ENCODE measurements at places on chromosomes 2 and 18.

DNA sequence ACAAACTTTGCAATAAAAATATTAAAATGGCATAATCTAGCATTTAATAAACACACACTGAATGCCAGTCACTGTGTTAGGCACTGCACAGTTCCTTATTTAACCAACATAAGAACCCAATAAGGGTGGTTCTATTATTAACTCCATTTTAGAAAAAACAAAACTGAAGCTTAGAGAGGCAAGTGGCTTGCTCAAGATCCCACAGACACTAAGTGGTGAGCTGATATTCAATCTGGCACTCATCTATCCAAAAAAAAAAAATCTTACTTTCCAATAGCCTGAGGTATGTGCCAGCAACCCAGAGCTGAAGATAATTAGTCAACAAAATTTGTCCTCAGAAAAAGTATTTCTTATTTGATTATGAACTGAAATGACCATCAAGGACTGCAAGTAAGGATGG is 799 bp downstream of the CYTIP start:
- no peak for DNase-seq

GRCh38 chr2:6368281-6368680 is 497.4 kb downstream of the CMPK2 start:
- no peak for DNase-seq

DNA sequence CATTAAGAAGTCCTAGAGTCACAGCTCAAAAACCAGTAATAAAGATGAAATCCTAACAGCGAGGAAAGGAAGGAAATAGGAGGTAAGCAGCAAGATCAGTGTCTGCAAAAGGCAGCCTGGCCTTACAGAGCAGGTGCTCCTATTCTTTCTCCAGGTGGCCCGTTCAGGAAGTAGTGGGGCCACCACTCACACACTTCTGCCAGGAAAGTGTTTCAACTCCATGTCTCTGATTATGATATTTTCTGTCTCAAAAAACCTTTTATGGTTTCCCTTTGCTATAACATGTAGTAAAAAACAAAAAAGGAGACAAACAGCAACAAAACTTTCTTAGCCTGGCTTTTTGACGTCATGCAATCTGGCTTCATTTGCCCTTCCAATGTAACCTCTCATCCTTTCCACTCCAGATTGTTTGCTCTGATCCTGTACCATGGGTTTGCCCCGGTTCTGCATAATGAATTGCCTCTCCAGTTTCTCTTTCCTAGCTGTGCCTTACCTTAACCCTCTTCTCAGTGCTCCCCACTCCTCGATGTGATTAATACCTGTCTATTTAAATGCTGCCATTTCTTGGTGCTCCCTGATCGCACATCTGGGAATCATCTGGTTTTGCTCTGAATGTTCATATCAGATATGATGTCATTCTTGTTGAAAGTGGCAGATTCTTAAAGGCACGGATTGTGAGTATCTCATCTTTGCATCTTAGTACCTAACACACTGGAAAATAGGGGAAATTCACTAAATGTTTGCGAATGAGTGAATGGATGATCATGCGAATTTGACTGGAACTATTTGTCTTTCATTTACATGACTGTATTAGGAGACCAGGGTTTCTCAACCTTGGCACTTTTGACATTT is 50.6 kb upstream of the PTPRM start:
- no peak for DNase-seq

DNA sequence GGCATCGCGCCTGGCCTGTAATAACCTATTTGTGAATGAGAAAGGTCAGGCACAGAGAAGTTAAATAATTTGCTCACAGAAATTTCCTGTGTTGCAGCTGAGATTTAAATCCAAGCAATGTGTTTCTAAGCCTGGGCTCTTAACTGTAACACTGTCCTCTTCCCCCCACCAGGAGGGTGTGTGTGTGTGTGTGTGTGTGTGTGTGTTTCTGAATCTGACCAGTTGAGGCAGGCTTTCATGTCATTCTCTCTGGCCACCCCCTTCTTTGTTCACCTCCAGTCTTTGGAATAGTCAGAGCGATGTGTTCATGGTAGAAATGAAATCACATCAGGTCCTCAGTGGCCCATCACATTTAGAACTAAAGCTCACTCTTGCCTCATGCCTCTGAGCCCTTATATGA is 81.2 kb downstream of the NEDD4L start:
- no peak for DNase-seq
